Dermis blood vessel endothelial cell (primary cell): ENCODE measurements at places on chromosomes 11 and 22. TPM values are rescaled to one million over a fixed set of nuclear protein-coding genes. Genes with fewer than 3 reads are reported as not detected.

DNA sequence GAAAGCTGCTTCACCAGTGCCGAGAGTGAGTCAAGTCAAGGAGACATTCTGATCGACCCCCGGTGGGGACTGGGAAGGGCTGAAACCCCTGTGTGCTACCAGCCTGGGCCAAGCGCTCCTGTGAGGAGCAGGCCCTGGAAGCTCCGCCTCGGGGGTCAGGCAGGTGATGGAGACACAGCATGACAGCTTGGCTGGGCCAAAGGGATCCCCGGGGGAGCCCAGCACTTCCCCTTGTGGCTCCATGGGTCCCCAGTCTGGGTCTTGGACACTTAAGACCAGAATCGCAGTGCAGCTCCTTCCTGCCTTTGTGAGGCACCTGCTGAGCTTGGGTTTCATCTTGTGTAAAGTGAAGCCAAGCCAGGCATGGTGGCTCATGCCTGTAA, 89.2 kb downstream of the MORC2 start:
- no peak for DNase-seq

DNA sequence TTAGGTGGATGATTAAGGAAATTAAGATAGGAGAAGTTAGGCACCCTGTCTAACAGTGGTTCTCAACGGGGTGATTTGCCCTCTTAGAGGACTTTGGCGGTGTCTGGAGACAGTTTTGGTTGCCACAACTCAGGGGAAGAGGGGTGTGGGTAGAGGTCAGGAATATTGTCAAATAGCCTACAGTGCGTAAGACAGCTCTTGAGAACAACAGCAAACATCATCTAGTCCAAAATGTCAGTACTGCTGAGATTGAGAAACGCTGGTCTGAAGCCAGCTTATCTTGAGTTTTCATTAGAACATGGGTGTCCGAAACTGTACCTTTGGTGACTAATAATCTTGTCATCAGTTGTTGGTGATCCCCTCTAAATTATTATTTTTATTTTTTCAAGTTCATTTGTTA, 38.4 kb downstream of the CECR2 start:
- no peak for DNase-seq

DNA sequence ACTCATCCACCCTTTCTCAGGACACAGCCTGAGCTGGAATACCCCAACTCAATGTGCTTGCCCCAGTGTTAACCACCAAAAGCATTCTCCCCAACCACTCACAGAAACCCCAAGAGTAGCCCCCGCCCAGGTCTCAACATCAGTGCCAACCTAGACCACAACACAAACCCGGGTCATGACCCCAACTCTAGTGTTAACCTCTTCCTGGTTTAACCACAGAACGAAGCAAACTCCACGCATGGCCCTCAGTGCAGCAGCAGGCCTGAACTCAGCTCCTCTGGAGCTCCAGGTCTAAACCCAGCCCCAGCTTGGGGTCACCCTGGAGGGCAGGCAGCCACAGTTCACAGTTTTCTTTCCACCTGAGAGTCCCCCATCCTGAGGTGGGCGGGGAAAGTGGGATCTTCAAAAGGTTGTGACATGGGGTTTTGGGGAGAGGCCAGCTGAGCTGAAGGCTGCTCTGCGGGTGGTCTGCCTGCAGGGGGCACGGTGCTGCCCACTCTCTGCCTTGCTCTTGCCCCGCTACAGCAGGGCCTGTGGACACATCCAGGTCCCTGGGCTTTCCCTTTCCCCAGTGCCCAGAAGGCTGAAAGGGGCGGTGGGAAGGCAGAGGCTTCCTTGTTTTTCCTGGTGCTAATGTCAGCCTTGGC, 37.9 kb downstream of the NECTIN1 start:
- DNase-seq = no peak

- no peak for DNase-seq
Observed at GRCh38 chr22:27877501-27877900, 41.6 kb downstream of the PITPNB start.

- no peak for DNase-seq
Observed at GRCh38 chr11:2811206-2812091, 74.1 kb downstream of the CDKN1C start.

GRCh38 chr11:1488575-1489180, 2.1 kb upstream of the MOB2 start:
- no peak for DNase-seq

- no peak for DNase-seq
Observed at GRCh38 chr11:113849713-113850112, 25.7 kb downstream of the USP28 start.

DNA sequence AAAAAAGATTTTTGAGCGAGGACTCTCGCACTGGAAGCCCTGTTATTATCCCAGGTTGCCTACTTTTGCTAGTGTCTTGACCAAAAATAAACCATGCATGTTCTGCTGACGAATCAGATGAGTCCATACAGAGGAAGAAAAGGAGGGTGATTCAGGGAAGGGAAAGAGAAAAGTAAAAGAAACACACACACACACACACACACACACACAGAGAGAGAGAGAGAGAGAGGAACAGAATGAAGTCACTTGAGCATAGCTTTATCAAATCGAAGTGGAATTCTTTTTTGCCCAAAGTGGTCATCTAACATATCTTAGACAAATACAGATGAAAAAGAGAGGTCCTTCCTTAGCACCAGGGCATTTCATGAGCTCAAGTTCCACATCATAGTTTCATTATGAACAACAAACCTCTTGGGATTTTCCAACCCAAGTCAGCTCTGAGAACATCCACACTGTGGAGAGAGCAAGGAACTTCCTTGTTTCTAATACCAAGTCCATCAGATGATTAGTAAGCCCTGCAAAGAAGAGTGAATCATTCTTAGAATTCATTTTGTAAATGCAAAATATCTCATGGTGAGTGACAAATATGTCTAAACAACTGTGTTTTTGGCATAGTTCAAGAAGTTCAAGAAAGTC, 7.7 kb upstream of the MMP12 start:
- no peak for DNase-seq

DNA sequence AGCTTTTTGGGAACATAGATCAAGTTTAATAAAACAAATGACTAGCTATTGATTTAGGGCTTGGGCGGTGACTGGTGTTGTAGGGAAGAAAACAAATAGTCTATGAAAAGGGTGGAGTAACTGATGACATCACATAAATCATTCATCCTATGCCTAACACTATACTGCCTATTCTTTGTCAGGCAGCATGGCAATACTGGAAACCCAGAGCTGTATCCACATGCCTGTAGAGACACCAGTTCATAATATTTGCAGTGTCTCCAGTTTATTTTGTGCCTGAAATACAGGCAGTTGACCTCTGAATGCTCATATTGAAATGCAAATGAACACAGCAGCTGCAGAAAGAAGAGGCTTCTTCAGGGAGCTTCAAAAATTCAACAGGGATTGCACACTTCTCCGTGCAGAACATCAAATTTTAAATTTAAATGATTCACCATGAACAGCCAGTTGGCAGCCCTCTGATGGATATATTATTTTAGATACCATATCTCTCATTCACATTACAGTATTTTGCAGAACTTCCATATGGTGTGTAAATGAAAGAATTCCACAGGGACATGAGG, 283.1 kb upstream of the CTSC start:
- DNase-seq = no peak

PKNOX2 gene
- total RNA-seq = not detected in 2 replicates

DNA sequence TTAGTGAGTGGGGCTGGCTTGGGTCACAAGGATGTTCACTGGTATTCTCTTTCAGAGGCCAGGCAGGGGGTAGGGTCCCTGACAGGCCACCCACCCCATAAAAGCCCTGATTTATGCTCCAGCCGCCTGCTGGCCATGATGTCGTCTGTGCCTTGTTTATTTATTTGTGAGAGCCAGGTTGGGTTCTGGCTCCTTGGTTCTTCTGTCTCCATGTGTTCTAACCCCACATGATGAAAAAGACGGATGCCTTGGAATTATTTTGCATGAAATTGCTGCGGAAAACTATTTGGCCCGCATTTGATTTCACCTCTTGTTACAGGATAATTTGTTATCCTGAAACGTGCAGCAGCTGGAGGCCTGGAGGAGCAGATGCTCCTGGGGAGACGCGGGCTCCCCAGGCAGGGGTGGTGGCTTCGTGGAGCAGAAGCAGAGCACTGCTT, 46.3 kb upstream of the WNT11 start:
- DNase-seq = no peak

DNA sequence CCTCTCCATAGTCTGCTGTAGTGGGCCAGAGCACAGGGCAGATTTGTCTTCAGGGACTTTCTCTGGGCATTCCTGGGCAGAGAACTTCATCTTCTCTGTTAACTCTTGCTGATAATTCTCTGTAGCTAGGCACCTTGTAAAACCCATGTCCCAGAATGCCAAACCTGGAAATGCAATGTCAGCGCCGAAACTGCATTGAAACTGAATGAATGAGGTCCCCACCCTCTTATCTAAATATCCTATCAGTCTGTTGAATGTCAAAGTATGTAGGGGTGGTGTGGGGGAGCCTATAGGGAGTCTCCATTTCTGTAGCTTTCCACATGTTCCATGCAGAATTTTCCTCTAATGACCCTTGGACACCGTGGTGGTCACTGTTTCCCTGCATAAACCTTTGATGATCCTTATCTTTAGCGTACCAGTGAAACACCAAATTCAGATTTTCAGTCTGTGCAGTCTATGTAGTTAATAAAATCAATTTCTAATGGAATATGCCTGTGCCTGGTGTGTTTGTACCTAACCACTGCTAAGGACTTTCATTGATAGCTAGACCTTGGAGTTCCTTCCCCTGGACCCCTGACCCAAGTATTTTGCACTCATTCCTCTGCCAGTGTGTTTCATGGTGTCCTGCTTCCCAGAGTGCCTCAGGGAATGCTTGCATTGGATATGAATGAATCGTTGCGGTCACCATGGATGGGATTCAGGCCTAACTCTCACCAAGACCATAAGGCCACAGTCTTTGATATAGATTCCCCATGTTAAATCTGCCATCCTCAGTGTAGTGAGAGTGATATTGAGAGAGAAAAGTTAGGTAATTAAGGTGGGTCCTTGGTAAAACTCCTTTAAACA, 2.5 kb upstream of the CABIN1 start:
- no peak for DNase-seq

DNA sequence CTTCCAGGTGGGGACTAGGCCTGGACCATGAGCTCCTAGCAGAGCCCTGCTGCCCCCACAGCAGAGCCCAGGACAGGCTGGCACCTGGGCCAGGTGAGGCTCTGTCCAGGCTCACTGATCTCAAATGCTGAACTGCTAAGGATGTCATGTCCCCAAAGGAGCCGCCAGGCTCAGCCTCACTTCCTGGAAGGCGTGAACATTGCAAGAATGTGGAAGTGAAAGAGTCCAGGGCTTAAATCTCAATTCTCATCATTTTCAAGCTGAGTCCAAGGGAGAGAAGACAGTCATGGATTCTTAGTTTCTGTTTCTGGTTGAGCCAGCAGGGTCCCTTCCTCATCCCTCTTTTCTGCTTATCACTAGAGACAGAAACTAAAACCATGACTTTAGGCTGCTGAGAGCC, 5.0 kb downstream of the ASCL2 start:
- DNase-seq = no peak

- peak; percentile 56 for DNase-seq
Observed at GRCh38 chr11:91248199-91248807, 976.3 kb upstream of the FAT3 start.

DNA sequence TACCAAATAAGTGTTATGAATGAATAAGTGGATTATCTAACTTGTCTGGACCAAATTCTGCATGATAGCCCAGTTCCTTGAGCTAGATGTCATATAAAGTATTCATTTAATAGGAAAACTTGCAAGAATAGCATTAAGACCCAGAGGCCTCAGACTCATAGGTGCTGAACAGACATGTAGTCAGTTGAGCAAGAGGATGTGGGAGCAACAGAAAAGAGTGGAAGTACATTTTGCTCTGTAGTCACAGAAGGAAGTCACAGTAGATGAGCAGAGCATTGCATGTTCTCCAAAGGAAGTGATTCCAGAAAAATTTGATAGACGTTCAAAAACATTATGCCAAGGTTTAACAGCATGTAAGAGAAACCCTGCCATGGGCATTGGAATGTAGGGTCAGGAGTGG, 9.5 kb downstream of the HOATZ start:
- DNase-seq = no peak

- DNase-seq = no peak
Observed at GRCh38 chr22:49347376-49347775, 480.3 kb downstream of the BRD1 start.

- no peak for DNase-seq
Observed at GRCh38 chr11:120219232-120219937, 8.6 kb downstream of the OAF start.

GRCh38 chr22:33000342-33001280, 57.6 kb downstream of the SYN3 start:
- peak; percentile 57 for DNase-seq

C1QTNF6 gene
- 3.1 and 12.5 TPM in 2 replicates for total RNA-seq

- no peak for DNase-seq
Observed at GRCh38 chr22:37222440-37222971, 10.2 kb upstream of the SSTR3 start.

- no peak for DNase-seq
Observed at GRCh38 chr11:125072218-125072960, 9.3 kb downstream of the SLC37A2 start.

LRRC56 gene
- 0.56 and 0.68 TPM in 2 replicates for total RNA-seq
